ENCODE measurements at places on chromosomes 7 and 10.
A peak's percentile ranks its signal among the peaks of the same experiment; 100 is the strongest.

DNA sequence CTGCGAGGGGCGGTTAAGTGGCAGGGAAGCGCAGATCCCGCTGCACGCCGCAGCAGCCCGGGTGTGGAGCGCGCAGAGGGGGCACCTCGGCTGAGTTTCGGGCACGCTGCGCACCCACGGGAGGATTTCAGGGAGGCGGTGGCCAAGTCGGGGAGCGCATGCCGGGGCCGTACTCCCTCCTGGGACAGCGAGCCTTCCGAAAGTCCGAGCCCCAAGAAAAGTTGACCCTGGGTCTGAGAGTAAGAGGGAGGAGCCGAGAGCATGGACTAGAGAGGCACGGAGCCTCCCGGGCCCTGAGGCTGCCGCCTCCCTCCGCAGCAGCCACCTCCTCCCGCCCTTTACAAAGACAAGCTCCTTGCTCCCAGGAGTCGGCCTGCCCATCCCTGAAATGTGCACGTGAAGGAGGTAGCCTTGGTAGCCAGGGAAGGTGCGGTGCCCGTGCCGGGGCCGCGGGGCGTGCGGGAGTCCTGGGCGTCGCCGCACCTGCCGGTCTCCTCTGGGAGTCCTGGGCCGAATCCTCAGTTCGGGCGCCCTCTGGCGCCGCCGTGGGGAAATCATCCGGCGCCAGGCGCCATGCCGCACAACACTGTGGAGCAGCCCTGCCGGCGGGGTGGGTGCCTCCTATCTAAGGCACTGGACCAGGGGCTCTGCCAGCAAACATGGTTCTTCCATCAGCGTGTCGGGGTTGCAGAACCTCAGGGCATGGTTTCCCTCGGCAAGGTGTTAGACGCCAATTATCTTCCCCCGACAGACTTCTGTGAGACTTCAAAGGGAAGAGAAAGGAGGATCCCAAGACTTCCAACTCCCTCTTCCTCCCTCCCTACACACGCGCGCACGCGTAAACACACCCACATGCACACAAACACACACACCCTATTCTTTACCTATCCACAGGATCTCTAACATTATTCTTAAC, 104.0 kb downstream of the TRIL start:
- DNase-seq, result peak; percentile 87

- no peak for DNase-seq
These were observed 6.7 kb downstream of the NRCAM start for GRCh38 chr7:108449521-108449920.

DNA sequence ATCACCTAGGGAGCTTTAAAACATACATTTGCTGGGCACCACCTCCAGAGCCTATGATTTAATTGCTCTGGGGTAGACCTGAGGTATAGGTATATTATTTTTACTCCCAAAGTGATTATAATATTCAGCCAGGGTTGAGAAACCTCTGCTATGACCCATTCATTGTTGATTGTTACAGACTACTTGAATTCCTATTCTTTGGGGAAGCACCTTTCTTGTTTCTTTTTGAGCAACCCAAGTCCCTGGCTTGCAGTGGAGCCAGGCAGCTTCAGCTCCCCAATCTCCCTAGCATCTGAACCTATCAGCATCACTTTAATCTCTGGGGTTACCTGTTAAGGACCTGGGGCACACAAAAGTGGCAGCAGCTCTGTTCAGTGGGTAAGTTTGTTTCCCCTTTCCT, 8.6 kb downstream of the PRKG1 start:
- DNase-seq, result no peak

- DNase-seq, result no peak
These were observed 269.4 kb downstream of the TCF7L2 start for GRCh38 chr10:113219446-113219845.

- DNase-seq, result no peak
These were observed 44.2 kb upstream of the PRSS58 start for GRCh38 chr7:142301923-142302550.

DNA sequence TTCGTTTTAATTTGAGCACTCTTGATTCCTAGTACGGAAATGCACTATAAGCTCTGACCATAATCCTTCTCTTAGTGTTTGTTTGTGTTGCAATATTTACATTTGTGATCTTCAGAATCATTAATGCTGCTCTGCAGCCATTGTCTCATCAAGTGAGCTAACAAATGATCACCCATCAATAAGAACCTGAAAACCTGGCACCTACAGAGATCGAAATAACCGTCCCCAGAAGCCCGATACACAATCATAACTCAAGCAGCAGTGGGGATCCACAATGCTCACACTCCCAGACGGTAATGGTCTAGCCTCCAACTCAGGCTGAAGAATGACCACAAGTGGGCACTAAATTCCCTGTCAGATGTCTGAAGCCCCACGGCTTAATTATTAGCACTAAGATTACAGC, 156.0 kb upstream of the NFE2L3 start:
- no peak for DNase-seq

GRCh38 chr10:118843647-118844265, 89.0 kb upstream of the CACUL1 start:
- DNase-seq, result no peak

GRCh38 chr7:106521541-106521940, 139.4 kb downstream of the CCDC71L start:
- DNase-seq, result no peak

DNA sequence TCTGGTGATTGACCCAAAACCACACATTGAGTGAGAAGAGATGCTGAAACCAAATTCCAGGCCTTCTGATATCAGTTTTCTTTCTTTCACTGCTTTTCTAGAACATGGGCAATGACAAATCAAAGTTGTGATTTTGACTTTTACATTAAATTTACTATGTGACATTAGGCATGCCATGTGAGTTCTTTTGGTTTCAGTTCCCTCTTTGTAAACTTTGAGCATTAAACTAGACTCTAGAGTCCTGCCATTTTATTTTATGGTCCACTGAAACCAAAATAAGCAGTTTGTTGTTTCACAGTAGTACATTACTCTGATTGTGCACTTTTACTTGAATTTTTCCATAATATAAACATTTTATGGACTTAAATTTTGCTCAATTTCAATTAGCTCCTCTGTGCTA, 381.1 kb upstream of the SEMA3D start:
- DNase-seq, result no peak

DNA sequence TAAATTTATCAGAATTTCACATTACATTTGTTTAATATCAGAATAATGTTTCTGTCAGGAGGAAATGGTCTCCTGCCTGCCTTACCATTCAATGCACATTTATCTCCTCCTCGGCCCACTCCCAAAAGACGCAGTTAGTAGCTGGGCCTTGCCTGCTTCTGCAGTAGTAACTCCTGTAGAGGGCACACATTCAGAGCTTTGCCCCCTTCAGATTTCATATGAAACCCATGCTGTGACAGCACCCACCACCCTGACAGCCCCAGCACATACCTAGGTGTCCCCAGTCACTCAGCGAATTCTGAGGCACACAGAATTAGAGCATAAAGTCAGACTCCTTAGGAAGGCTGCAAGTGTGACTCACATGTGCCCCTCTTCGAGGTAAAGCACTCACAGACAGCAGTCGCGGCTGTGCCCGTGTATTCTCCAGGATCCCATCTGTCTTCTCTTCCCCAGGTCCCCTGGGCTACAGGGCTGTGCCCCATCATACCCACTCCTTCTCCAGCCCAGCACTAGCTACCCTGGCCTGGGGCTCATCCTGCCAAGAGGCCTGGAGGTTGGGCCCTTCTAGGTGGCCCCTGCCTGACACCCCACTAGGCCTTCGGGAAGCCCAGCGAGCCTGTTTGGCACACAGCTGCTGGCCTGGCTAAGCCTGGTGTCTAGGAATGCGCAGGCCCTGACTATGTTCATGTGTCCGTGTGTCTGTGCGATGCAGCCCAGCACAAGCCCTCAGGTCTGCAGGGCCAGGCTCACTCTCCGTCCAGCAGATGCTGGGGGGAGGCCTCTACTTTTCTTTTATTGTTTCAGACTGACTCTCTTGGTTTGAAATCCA, 4.7 kb upstream of the DEPP1 start:
- DNase-seq, result no peak

- no peak for DNase-seq
These were observed 161.7 kb downstream of the TNS3 start for GRCh38 chr7:47420122-47420780.

DNA sequence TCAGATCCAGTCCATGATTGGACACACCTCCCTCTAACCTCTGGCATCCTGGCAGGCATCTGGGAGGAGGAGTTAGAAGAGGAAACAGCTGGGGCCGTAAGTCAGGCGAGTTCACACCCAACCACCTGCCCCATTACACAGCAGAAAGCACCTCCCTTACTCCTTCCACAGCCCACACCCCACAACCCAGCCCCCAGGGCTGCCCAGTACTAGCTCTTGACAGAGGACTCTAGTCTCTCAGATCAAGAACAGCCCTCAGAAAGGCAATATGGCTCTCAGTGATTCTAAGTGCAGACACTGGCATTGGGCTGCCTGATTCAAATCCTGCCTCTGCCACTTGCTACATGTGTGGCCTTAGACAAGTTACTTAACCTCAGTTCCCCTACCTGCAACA, 34.1 kb downstream of the KCNMA1 start:
- DNase-seq, result no peak

GRCh38 chr10:18279173-18279572, 138.9 kb downstream of the CACNB2 start:
- no peak for DNase-seq

GRCh38 chr7:95324431-95324830, at the start of gene PON1:
Gene PON1, minus strand, starts transcription at chr7:95324532. Its CDS starts 57 bp downstream, at chr7:95324475.
- peak; percentile 50 for DNase-seq

GRCh38 chr7:13144673-13145072, 457.2 kb downstream of the ARL4A start:
- no peak for DNase-seq

- DNase-seq, result no peak
These were observed 144.2 kb upstream of the RNF32 start for GRCh38 chr7:156496363-156496769.

DNA sequence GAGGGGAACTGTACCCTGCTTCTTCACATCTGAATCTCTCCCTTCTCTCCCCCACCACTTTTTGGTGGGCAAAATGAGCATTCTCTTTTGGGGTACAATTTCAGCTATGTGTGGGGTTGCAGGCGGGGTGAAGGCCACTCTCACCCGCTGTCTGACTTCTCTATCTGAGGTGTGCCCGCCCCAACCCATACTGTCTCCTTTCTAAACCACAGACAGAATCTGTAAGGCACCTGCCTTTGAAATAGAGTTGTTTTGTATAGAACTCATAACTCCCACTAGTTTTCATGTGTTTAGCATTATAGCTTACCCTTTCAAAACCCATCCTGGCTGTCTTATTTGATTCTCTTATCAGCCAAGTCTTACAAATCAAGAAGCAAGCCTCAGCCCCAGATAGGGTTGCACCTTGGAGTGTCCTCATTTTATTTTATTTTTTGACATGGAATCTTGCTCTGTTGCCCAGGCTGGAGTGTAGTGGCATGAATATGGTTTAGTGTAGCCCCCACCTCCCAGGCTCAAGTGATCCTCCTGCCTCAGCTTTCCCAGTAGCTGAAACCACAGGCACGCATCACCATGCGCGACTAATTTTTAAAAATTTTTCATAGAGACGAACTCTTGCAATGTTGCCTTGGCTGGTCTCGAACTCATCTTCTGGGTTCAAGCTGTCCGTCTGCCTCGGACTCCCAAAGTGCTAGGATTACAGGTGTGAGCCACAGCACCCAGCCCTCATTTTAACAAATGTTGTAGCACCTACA, 11.9 kb downstream of the TSPAN14 start:
- DNase-seq, result no peak

DNA sequence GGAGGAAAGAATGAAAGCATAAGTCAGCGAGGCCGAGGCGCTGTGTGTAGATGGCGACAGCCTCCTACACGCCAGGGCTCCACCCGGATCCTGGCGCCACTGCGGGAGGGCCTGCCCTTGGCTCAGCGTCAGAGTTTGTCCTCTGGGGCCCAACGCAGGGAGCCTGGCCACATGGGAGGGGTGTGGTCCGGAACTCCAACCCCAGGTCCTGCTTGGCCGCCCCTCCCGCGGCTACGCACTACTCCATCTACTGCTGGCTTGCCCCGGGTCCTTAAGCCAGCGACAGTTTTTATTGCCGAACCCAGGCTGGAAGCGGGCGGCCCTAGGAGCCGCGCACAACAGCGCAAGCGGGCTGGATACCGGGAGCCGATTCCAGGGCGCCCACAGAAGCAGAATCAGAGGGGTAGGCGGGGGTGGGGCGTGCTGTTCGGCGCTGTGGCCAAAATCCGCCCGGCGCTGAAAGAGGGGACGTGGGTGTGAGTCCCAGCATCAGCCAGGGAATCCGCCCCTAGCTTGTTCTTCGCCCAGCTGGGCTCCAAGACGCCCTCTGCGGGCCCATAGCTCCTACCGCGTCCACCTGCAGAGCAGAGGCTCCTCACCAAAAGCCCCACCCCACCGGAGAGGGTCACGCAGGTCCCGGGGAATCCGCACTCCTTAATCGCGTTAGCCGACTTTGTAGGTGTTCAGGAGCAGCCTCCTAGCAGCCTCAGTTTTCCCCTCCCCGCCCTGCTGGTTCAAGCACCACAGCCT, 4.5 kb downstream of the KAZALD1 start:
- DNase-seq, result peak; percentile 57

GRCh38 chr7:71613313-71613712, 481.4 kb downstream of the GALNT17 start:
- no peak for DNase-seq
